ENCODE measurements at places on chromosomes 4 and X.

- DNase-seq = no peak
These were observed 400.7 kb upstream of the FAT1 start for GRCh38 chr4:187124331-187124730.

DNA sequence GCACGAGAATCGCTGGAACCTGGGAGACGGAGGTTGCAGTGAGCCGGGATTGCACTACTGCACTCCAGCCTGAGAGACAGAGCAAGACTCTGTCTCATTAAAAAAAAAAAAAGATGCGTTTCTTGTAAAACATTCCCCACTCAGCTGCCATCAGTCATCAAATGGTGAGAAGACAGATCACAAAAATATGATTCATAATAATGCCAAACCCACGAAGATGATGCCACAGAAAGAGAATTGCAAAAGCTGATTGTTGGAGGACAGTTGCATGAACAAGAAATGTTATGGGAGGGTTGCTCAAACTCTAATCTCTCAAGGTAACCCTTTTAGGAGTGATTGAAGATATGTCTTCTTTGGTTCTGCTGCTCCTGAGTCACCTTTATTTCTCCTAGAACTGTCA is 21.4 kb upstream of the SMIM14 start:
- no peak for DNase-seq

GRCh38 chr4:5965225-5965624 is 53.0 kb downstream of the C4orf50 start:
- DNase-seq = no peak

GRCh38 chr4:139814323-139815015 is 148.8 kb downstream of the MGST2 start:
- DNase-seq = no peak

GRCh38 chr4:101871962-101872676 is 81.6 kb downstream of the BANK1 start:
- DNase-seq = no peak

GRCh38 chr4:183355405-183355804 is 33.2 kb upstream of the CLDN24 start:
- no peak for DNase-seq

- DNase-seq = no peak
These were observed 99.5 kb downstream of the ANK2 start for GRCh38 chr4:113148925-113149324.

GRCh38 chr4:89992744-89993143 is 98.1 kb downstream of the MMRN1 start:
- no peak for DNase-seq

GRCh38 chr4:42711496-42711895 is 54.6 kb upstream of the ATP8A1 start:
- DNase-seq = no peak

DNA sequence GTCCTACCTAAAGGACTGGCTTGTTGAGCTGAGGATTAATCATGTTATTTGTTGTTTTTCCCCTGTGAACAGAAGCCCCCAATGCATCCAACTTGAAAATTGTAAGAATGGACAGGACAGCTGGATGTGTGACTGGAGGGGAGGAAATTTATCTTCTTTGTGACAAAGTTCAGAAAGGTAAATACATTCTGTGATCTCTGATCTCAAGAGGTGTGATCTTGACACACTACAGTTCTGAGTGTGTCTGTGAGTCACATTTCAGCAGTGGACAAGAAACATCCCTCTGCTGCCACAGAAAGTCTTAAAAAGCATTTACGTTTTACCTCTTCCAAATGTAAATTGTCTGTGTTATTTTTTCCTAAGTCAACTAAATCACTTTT is 79.3 kb downstream of the NFKB1 start:
- DNase-seq = no peak

DNA sequence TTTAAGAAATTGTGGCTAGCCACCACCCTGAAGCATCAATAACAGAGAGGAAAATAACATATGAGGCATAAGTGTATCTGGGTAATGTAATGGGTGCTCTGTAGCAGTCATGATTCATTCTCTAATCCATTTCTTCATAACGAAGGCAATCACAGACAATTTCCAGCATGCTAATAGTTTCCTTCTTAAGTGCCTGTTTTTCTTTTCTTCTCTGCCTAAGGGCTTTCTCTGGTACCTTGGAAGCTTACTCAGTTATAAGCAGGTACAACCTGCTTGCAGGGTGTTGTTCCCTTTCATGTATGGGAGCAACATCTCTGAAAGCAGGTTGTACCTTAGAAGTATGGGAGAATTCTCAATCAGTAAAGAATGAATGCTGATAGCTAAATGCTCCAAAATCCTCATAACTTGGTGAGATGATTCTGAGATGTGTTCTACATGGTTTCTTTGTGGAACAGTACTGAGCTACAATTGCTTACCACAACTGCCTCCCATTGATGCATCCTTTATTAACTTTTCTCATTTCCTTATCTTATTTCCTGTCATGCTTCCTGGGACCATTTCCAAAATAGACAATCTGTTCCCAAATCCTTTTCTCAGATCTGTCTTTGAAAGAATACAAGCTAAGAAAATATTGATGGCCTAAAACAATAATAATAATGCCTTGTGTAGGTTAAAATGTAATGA is 247.6 kb downstream of the PAPSS1 start:
- DNase-seq = no peak

DNA sequence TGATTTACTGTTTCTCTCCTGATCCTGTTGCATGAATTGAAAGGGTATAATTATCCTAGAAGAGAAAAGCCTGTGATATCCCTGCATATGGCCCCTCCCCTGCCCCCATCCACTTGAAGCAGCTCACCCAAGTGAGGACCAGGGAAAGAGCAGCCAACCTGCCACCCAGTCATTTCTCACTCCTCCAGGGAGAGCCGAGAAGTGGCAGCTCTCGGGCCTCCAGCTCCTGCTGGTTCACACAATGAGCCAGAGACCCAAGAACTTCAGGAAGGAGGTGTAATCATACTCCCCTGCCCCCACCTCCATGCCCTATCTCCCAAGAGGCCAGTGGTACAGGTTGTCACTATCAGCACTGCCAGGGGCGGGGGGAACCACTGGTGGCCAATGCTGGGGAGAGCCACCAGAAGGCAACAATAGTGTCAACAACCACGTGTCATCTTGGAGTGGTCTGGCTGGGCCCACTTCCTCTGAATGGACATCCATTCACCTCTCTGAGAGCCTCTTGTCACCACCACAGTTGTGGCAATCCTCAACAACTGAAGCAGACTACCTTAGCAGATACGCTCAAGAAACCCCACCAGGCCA is 42.9 kb downstream of the APOO start:
- DNase-seq = no peak

GRCh38 chrX:6019076-6019475 is 209.6 kb downstream of the NLGN4X start:
- DNase-seq = no peak

DNA sequence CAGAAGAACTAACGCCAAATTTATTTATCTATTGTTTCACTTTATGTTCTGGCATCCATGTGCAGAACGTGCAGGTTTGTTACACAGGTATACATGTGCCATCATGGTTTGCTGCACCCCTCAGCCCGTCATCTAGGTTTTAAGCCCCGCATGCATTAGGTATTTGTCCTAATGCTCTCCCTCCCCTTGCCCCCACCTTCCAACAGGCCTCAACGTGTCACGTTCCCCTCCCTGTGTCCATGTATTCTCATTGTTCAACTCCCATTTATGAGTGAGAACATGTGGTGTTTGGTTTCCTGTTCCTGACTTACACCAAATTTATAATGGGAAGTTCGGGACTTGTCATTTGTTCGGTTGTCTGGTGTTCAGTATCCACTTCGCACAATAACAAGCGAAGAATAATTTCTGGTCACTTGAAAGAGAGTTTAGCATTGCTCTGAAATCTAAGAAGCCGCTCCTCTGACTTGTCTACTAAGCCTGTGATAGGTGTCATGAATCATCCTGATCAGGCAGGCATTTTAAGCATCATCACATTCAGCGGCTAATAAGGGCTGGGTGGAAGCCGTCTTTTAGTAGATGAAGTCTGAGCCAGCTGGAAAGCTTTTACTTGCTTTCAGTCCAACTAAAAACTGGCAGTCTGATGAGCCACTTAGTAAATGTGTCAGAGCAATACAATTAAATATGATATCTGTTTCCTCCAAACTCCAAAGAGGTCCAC is 1065.7 kb upstream of the PABPC4L start:
- no peak for DNase-seq

DNA sequence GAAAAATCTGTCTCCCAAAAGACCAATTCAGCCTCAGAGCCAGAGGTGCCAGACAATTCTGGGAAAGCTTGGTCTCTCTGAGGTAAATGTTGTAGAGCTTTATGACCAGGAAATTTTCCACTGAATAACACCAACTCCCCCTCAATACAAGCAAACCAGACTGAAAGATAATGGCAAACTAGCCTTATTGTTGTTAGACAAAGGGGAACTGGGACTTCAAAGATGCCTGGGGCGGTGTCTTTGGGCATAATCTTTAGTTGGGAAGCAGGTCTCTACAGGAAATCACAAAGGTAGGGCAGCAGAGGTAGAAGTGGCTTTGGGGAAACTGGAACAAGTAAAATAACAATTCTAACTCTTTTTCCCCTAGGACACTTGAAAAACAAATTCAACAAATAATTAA is 12.0 kb downstream of the COL4A6 start:
- no peak for DNase-seq

DNA sequence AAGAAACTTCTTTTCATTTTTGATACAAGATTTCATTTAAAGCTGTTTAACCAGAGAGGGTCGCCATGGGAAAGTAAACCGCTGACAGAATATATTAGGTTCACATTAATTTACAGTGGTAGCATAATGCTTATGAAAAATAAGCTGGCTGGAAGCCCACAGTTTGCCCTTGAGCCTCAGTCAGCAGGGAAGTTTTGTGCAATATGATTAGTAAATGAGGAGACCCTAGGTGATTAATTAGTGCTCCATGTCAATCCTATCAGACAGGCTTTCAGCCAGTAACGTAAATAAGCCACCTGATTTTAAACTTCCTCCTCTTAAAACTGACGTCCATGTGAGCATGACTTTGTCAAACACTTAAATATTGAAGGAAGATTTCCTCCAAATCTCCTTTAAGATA is 134.2 kb downstream of the TSPAN5 start:
- no peak for DNase-seq

GRCh38 chrX:17632942-17633341 is 104.4 kb upstream of the SCML1 start:
- no peak for DNase-seq

DNA sequence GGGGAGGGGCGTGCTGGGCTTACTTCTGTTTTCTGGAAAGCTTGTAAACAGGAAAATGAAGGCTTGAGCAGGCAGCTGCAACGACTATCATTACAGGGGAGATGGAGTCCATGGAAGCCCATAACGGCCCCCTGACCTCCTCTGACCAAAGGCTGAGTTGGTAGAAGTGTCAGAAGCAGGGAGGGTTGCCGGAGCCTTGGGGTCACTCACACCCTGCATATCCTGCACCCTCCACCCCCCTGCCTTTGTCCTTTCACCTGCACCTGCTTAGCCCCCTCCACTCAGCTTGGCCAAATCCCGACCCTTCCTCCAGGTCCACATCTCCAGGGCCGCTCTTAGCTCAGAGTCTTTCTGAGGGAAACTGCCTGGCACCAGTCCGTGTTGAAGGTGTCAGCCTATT is 12.5 kb upstream of the MSX1 start:
- DNase-seq = no peak

DNA sequence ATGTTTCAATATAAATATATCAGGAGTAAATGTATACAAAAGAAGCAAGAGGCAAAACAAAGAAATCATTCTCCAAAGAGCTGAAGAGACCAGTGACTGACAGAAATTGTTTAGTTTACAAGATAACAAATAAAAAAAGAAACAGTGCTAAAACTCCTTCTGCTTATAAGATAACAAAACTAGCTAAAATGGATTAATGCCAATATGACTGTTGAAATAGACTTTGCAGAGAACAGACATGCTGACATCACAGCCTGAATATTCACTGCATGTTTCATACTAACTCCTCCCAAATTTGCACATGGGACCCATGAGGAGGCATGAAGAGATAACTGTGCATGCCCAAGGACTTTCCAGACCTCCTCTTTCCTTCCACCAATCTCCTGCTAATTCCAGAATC is 6.2 kb upstream of the GABRA4 start:
- no peak for DNase-seq

GRCh38 chrX:2432298-2432863 is 68.4 kb downstream of the DHRSX start:
- DNase-seq = no peak

GRCh38 chrX:57977992-57978391 is 67.7 kb upstream of the ZXDA start:
- DNase-seq = no peak

DNA sequence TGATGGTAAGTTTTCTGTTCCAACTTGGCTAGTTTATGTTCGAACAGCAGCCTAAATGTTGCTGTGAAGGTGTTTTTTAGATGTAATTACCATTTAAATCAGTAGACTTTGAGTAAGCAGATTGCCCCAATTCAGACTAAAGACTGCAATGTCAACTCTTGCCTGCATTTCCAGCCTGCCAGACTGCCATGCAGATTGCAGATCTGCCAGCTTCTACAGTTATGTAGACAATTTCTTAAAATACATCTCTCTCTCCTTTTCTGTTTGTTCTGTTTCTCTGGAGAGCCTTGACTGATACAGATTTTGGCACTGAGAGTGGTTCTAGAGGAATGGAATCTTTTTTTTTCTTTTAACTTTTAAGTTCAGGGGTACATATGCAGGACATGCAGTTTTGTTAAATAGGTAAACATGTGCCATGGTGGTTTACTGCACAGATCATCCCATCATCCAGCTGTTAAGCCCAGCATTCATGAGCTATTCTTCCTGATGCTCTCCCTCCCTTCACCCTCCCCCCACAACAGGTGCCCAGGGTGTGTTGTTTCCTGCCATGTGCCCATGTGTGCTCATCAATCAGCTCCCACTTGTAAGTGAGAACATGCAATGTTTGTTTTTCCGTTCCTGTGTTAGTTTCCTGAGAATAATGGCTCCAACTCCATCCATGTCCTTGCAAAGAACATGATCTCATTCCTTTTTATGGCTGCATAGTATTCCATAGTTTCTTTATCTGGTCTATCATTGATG is 227.8 kb downstream of the CPE start:
- no peak for DNase-seq

- no peak for DNase-seq
These were observed 5.2 kb downstream of the TKTL1 start for GRCh38 chrX:154300816-154301215.

- DNase-seq = no peak
These were observed 514.3 kb downstream of the PCDH7 start for GRCh38 chr4:31234494-31234893.

GRCh38 chr4:106503116-106504050 is 134.8 kb upstream of the GIMD1 start:
- no peak for DNase-seq

- DNase-seq = no peak
These were observed 12.1 kb downstream of the HHIP start for GRCh38 chr4:144658015-144658567.

- no peak for DNase-seq
These were observed at the start of gene APELA for GRCh38 chr4:164876700-164877324. Gene APELA (plus strand): TSS chr4:164877178. CDS start chr4:164877332, 154 bp downstream.

DNA sequence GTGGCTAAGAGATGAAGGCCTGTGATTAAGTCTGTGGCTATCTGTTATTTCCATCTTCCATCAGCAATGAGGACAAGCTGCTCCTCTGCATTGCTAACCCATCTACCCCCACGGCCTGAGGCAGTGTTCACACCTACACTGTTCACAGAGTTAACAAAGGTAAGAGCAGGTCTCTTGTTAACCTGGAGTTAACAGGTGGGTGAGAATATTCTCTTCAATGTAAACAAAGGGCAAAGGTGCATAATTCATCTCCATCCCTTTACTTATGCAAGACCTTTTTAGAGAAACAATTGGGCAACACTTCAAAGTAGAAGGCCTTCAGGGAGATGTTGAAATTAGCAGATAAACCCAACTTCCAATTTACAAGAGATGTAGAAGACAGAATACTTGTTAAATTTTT is 2.8 kb downstream of the SLC35A2 start:
- DNase-seq = no peak

Data from D341Med (cell line).